ENCODE measurements at places on chromosomes 2 and 18.

- no peak for DNase-seq
Observed at GRCh38 chr2:177611310-177611886, 218.8 kb downstream of the AGPS start.

- no peak for DNase-seq
Observed at GRCh38 chr2:11579867-11580659, 46.2 kb downstream of the GREB1 start.

DNA sequence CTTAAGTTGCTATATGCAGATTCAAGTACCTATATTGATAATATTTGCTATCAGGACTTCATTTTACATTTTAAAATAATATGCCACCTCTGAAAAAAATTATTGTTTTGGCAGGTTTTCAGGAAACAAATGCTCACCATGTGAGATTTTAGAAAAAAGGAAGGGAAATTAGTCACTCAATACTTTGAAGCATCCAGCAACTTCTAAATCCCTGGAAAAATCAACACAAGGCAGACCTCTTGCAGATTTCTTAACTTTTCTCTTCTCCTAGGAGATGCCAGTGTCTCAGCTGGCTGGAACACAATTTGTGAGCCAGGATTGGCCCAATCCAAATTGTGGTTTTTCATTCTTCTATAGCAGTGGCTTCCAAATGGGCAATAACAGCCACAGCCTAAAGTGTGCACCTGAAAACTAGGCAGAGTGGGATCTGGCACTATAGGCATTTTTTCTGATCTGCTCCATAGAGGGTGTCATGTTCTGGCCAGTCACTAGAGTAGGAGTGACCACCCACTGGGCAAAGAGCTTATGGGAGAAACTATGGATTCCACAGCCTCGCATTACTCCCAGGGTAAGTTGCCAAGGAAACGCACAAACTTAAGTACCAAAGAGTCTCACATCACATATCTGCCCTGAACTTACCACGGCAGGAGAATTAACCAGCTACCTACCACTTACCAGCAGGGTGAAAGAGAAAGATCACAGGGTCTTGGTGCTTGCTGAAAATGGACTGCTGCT, 28.1 kb upstream of the THOC1 start:
- DNase-seq, result no peak

DNA sequence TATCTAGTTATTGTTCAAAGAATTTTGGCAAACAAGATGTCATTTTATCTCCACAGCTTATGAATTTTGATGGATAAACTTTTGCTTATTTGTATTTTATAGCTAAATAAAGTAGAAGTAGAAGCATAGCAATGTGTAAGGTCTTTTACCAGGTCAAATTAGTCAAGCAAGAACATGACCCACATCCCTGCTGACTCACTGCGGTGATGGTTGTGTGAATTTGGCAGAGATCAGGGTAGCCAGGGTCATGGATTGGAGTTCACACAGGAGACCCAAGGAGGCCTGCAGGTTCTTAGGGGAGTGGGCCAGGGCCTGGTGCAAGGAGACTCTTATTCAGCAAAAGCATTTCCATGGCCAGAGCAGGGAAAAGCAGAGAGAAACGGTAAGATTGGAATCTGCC, 18.7 kb downstream of the SP140 start:
- no peak for DNase-seq

GRCh38 chr2:236659758-236660150, 90.1 kb downstream of the ACKR3 start:
- no peak for DNase-seq

GRCh38 chr2:583666-584065, 93.5 kb downstream of the TMEM18 start:
- no peak for DNase-seq

DNA sequence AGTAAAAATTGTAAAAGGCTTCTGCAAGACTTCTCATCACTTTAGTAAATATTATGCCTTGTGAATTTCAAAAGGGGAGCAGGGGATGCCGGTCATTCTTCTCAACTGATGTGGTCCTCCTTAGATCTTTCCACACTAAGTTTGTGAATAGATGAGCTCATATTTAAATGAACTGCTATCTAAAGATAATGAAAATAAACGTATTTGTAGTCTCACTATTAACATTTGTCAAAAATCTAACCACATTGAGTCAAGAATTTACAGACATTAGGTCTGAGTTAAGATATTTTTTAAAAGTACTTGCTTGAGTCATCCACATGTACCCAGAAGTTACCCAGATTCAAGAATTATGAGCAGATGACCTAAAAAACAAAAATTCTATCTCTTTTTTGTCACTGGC, 6.5 kb downstream of the PRPF40A start:
- DNase-seq, result no peak

DNA sequence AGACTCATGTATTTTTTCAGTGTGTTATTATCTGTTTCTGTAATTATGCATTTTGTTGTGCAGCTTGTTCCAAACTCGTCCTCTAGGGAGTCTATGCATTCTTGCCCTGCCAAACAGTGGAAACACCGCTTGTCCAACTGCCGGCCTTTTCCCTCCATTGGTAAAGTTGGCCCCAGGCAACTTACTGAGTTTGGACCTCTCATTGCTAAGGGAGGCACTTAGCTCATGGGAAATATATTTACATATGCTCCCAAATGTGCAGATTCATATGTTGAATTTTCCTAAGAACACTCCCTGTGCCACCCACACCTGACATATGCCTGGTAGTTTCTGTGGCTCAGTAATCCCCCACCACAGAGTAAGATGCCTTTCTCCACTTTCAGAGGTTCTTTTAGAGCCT, 98.0 kb downstream of the TMEM185B start:
- DNase-seq, result no peak

- DNase-seq, result peak; percentile 4
Observed at GRCh38 chr2:18149660-18150246, 271.3 kb downstream of the KCNS3 start.

- DNase-seq, result no peak
Observed at GRCh38 chr2:176742271-176742670, 470.3 kb upstream of the HNRNPA3 start.

DNA sequence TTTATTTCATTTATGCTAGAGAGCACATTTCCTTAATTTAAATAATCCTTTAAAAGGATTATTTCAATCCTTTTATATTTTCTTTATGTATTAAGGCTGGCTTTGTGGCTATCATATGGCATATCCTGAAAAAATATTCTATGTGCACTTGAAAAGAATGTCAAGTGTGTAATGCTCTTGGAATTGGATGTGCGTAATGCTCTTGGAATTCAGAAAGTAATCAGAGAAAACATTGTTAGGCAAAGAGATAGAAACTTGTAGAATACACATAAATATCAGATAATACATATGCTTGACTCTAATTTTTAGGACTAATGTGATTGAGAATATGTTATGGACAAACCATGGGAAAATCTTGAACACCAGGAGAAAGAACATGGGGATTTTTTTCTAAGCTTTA, 197.5 kb upstream of the COL3A1 start:
- no peak for DNase-seq

DNA sequence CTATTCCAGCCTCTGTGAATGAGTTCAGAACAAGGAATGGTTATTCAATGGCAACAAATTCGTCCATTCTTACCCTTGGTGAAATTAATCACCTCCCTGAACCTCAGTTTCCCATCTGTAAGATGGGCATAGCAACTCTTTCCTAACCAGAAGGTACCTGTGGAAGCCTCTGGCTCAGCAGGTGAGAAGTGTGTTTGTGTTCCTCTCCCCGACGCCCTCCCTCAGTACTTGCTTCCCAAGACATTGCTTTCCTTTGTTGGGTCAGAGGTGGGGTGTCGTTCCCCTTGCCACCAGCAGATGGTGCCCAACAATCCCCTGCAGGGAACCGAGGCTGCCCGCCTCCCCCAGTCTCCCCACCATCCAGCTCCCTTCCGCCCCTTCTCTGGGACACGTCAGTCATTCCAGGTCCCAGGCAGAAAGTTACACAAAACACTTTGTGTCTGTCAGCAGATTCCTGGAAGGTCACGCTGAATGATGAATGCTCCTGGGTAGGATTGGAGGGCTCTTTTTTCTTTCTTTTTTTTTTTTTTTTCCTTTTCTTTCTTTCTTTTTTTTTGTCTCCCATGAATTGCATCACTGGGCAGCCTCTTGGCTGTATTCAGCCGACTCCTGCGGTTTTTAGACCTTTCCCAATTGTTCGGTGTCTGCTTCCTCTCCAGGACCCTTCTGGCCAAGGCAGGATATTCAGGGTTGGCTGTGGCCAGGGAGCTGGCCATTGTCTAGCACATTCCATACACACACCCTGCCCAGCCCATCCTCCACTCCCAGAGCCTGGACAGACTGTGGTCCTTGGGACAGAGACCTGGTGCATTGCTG, 117.3 kb downstream of the LPIN1 start:
- no peak for DNase-seq

- DNase-seq, result no peak
Observed at GRCh38 chr2:21043744-21044532, at the start of gene APOB. Gene APOB (minus strand): TSS chr2:21044073. CDS start chr2:21043945, 128 bp downstream.

DNA sequence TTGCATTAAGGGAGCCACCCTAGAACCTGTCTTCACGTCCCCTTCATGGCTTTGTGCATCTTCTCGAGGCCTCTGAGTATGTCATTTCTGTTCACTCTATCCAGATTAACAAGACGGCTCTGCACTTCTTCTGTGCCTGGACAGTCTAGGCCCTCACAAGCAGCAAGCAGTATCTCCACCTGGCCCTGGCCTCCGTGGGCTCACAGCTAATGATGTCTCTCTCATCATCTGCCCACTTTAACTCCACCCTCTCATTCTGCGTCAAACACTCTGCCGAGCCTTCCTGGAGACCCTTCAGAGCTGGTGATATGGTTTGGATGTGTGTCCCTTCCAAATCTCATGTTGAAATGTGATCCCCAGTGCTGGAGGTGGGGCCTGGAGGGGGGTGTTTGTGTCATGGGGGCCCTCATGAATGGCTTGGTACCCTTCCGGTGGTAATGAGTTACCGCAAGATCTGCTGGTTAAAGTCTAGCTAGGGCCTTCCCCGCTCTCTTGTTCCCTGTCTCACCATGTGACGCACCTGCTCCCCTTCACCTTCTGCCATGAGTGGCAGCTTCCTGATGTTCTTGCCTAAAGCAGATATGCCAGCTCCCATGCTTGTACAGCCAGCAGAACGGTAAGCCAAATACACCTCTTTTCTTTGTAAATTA, 132.5 kb upstream of the ID2 start:
- no peak for DNase-seq

DNA sequence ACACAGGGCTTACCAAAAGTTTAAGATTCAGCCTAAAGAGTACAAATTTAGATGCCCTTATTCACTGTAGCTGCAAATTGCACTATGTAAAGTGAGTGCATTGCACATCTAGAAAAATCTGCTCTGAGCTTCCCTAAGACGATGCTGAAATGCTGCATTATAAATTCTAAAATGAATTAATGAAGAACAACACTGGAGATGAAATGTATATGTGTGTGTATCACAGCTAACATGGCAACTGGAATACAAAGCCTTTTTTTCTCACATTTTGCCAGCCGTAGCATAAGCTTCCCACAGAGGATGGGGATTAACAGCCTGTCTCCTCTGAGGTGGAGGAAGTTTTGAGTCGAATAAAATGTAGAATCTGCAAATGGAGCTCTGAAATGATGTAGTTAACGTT, 338.3 kb upstream of the ZEB2 start:
- no peak for DNase-seq

GRCh38 chr2:375270-375955, 87.5 kb upstream of the ALKAL2 start:
- no peak for DNase-seq

DNA sequence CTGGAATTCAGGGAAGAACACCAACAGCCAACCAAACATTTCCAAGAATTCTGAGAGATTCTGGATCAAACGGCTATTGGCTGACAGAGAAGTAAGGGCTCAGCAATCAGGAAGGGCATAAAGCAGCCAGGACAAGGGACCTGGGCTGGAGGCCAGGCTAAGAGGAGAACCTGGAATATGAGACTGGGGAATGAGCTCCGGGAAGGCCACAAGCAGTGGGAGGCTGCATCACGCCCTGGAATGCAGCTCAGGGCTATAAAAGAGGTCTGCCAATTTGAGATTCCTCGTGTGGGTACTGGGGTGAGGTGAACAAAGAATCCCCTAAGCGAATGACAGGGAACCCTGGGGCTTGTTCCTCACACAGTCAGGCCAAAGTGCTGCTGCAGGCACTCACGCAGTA, 60.4 kb downstream of the ANO7 start:
- DNase-seq, result no peak
